Renal pelvis (tissue), 12 donors: ENCODE measurements at places on chromosomes 5 and 9.

DNA sequence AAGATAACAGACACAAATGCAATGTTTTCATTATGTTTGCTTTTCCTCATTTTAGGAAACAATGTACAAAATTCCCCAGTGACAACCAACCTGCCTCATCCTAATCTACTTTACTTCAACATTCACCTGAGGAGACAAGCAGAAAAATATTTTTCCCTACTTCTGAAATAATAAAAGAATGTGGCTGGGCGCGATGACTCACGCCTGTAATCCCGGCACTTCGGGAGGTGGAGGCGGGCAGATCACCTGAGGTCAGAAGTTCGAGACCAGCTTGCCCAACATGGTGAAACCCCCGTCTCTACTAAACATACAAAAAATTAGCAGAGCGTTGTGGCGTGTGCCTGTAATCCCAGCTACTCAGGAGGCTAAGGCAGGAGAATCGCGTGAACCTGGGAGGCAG, 36.9 kb downstream of the MYO10 start:
- DNase-seq, result no peak

GRCh38 chr5:54217826-54218503, 92.4 kb downstream of the ARL15 start:
- DNase-seq, result peak; percentile 82

GRCh38 chr9:72012646-72013045, 47.8 kb downstream of the C9orf57 start:
- no peak for DNase-seq

GRCh38 chr5:6593148-6594016, 39.5 kb downstream of the NSUN2 start:
- no peak for DNase-seq

DNA sequence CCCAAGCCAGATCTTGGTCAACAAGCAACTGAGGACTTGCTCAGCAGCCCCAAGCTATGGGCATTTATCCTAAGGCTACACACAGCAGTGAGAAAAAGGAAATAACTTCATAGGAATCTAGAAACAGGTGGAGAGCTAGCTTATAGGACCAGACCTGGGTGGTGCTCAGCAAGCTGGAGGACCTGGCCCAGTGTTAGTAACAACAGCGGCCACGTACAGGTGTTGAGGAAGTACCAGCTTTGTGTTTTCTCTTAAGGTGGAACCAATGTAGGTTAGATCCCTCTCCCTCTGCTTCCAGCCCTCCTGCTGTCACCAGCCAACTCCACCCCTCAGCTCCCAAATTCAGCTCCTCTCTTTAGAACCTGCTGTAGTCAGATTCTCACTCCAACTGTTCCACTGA, 43.4 kb downstream of the IRF1 start:
- DNase-seq, result no peak

DNA sequence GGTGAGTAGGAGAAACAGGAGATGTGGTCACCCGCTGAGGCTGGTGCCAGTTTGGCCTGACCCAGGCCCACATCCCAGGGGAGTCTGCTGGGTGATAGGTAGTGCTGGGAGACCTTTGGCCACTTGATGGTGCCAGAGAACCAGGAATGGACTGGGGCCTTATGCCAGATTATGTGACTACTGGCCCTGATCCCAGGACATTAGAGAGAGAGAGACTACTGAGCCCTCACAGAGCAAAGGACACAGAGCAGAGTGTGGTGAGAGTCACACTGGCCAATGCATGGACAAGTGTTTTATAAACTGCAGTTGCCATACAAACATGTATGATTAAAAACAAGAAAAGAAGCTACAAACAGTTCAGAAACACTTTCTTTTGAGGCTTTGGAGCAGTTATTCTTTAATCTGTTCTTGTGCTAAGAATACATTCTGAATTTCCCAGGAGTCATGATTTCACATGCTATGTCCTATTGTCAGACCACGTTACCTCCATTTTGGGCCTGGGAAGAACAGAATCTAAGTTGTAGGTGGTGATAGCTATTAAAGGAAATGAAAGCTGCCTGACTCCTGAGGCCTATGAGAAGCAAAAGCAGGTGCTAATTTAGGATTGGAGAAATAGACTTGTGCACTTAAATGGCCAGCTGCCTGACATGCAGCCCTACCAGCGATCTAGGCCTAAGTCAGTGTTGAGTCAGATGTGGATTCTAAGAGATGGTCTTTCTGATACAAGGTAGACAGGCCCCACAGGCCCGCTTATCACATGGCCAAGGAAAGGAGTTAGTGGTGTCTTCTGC, 32.6 kb upstream of the TMOD1 start:
- peak; percentile 43 for DNase-seq

- DNase-seq, result no peak
Observed at GRCh38 chr5:36683821-36684434, 77.5 kb downstream of the SLC1A3 start.

- DNase-seq, result no peak
Observed at GRCh38 chr9:137851516-137852267, 25.9 kb upstream of the CACNA1B start.

DNA sequence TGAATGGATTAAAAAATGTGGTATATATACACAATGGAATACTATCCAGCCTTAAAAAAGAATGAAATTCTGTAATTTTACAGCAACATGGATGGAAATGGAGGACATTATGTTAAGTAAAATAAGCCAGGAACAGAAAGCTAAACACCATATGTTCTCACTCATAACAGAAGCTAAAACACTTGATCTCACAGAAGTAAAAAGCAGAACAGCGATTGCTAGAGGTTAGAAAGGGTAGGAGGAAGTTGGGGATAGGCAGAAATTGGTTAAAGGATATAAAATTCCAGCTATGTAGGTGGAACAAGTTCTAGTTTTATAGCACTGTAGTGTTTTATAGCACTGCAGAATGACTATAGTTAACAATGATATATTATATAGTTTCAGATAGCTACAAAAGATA, 15.8 kb downstream of the MARCHF3 start:
- no peak for DNase-seq

GRCh38 chr9:450057-450456, 235.4 kb downstream of the DOCK8 start:
- DNase-seq, result no peak

- DNase-seq, result no peak
Observed at GRCh38 chr9:113129884-113130283, 20.9 kb upstream of the SLC31A2 start.

DNA sequence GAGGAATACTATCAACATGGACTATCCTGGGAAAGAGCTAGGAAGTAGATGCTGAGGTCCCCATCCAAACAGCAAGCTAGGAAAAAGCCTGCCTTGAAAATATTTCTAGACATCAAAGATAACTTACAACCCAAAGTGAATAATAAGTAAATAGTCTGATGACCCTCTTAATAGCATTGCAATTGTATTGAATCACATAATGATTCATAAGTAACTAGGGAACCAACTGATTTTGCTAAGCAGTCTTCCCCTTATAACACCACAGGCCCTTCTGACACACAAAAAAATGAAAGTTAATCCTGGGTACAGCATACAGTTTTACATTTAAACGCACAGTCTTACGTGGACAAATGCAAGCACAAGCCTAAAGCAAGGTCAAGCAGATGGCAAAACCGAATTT, 199.3 kb downstream of the RFK start:
- DNase-seq, result no peak

DNA sequence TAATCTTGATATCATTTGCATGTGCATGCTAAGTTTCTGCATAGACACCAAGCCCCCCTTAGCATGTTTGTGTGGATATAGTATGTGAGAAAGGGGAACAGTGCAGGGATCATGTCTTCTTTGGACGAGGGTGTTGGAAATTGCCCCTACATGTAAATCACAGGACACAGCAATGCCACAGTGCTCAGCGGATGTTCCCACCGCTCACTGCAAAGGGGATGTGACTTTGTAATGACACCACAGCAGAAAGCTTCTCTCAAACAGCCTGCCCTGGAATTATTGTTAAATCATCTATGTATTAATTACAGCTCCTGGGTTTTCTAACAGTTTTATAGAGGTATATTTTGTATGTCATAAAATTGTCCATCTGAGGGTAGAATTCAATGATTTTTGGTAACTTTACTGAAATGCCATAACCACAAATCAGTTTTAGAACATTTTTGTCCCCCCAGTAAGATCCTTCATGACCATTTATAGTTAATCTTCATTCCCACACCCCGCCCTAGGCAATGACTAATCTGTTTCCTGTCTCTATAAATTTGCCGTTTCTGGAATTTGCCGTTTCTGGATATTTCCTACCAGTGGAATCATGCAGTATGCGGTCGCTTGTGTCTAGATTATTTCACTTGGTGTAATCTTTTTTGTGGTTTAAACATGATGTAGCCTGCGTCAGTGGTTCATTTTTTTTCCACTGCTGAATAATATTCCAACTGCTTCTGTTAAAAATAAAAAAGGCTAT, 648.5 kb upstream of the WWC1 start:
- no peak for DNase-seq

GRCh38 chr5:159449925-159450324, 119.6 kb upstream of the IL12B start:
- no peak for DNase-seq

DNA sequence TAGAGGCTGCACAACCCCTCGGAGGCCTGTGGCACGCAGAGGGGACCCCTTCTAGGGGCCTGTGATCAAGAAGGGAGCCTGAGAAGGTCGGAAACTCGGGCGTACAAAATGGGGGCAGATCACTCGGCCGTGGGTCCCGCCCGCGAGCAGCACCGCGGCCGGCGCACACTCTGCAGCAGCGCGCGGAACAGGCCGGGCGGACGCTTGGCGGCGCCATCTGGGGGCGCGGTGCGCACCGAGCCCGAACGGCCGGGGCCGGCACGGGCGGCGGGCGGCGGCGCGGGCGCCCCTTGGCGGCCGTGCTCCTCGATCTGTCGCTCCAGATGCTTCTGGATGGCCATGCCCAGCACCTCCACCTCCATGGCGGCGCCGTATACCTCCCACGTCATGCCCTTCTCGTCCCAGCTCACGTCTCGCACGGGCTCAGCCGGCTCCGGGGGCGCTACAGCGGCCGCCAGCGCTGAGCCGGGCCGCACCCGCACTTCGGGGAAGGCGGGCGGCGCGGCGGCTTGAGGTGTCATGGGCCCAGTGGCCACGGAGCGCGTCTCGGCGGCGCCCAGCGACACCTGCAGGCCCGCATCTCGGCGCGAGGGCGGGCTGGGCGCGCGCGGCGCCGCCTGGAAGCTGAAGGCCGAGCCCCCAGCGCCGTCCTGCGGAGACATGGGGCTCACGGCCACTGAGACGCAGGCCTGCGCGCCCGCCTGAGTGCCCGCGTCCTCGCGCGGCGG, 13.1 kb downstream of the GPRIN1 start:
- DNase-seq, result no peak

DNA sequence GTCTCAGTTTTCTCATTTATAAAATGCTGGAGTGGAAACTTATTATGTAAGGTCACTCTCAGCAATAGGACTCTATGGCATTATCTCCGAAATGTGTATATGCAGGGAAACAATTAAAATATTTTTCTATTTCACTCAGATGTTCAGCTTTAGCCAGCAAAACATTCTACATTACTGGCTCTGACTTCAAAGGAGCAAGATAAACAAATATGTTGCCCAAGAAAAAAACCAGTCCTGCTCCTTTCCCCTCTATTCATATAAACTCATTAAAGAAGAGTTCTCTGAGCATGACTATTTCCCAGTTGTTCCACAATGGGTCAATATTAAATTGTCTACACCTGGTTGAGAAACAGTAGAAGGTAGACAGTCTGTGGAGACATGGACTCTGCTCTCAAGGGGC, 155.0 kb downstream of the NPR3 start:
- DNase-seq, result no peak

DNA sequence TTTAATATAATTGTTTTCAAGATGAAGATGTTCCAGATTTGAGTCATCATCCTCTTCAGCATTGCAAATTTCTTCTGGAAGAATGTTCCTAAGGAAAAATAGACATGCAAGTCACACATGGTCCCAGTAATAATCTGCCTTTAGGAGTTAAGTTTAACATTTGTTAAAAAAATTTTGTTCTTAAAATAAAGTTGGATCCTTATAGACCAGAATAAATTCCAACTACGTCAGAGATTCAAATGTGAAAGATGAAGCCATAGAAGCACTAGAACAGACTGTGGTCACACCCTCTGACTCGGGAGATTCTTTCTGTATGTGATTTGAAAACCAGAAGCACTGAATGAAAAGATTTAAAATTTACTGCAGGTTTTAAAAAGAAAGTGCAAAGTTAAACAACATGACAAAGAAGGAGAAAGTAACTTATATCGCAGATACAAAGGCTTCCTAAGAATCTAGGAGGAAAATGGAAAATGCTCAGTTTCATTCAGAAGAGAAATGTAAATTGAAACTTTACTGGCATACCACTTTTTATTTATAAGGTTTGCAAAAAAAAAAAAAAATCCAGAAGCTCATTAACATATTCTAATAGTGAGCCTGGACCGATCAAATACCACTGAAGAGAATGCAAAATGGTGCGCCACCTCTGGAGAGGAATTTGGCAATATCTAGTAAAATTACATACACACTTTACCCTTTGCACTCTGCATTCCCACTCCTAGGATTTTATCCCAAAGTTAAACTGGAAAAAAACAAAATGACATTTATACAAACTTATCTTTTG, 14.3 kb upstream of the ASPN start:
- no peak for DNase-seq

GRCh38 chr9:128011071-128011817, 30.5 kb upstream of the EEIG1 start:
- DNase-seq, result no peak

DNA sequence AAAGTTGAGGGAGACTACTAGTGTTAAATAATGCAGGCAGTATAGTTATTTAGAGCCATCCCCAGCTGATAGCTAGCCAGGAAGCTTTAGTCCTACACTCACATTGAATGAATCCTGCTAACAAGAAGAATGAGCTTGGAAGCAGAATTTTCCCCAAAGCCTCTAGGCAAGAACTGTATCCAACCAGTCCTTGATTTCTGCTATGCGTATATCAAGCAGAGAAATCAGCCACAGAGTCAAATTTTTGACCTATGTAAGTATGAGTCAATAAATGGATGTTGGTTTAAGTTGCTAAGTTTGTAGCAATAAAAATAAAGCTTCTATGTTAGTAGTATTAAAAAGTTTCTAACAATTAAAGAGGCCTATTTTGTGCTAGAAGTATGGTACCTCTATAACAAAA, 672.1 kb upstream of the CHD1 start:
- DNase-seq, result no peak

- no peak for DNase-seq
Observed at GRCh38 chr5:154756868-154757813, 2.0 kb downstream of the LARP1 start.

DNA sequence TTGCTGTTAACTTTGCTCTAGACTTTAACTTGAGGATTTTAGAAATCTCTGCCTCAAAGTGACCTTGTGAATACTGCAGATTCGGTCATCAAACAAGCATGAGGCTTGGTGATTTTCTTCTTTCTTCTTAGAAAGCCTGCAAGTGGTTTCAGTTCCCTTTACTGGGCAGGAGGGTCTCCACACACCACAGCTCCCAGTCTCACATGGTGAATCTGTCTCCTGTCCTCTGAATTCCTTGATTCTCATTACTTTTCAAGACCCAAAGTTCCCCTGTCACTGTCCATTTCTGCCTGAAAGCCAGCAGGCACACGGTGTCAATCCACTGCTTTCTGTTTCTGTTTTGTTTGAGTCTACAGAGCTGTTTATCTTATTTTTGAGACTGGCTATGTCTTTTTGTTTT, 14.1 kb downstream of the HSPB3 start:
- DNase-seq, result no peak
